Trophoblast cell (in vitro differentiated cells and primary cell): ENCODE measurements at places on chromosomes 6 and 20.

DNA sequence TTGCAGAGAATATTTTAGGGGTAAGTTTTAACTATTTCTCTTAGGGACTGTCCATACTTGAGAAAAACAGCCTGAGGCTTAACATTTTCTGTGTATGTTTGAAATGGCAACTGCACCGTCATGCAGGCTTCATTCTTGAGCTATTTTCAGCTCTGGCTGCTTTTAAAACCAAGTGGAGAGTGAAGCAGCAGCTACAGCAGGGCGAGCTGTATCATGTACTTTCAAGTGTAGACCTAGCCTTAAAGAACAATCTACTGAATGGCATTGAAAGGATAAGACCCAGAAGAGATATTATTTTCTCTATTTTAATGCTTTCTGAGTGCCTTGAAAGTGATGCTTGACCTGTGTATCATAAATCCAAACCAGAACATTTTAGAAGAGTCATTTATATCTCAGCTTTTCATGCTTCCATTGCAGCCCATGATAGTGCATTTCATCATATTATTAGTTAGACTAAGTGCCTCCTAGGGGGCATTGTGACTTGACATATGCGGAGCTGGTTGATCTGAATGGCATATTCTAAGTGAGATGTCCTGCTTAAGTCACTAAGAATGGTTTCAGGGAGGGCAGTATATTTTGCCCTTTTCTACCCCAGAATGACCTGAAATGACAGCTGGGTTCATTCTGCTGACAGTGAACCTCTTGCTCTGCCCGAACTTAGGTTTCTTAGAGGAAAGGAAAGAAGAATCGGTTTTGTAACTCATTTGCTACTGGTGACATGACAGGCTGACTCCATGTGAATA lies 85.3 kb downstream of the NKAIN2 start:
- no peaks in the 10 kb centered on the region for H3K36me3 ChIP-seq
- H3K4me3 ChIP-seq, result no peak overlapping the region
- H3K27me3 ChIP-seq, result no peaks in the 10 kb centered on the region
- no peaks in the 10 kb centered on the region for H3K4me1 ChIP-seq
- H3K27ac ChIP-seq, result no peak overlapping the region
- no peak for DNase-seq

- no peak for DNase-seq
- no peak overlapping the region for H3K4me3 ChIP-seq
- no peaks in the 10 kb centered on the region for H3K27me3 ChIP-seq
- H3K4me1 ChIP-seq, result no peaks in the 10 kb centered on the region
These were observed 57.9 kb upstream of the LRFN2 start for GRCh38 chr6:40645043-40645442.

- H3K4me3 ChIP-seq, result no peak overlapping the region
- no peak for DNase-seq
- H3K4me1 ChIP-seq, result no peaks in the 10 kb centered on the region
- H3K36me3 ChIP-seq, result no peaks in the 10 kb centered on the region
- no peak overlapping the region for H3K27ac ChIP-seq
These were observed 22.4 kb upstream of the E2F3 start for GRCh38 chr6:20379231-20379630.

GRCh38 chr6:28675600-28675999 lies 149.9 kb downstream of the GPX5 start:
- H3K4me3 ChIP-seq, result no peak overlapping the region
- no peaks in the 10 kb centered on the region for H3K36me3 ChIP-seq
- DNase-seq, result no peak
- no peaks in the 10 kb centered on the region for H3K4me1 ChIP-seq
- H3K27me3 ChIP-seq, result no peaks in the 10 kb centered on the region

GRCh38 chr6:96611342-96611991 lies 48.5 kb downstream of the FHL5 start:
- no peaks in the 10 kb centered on the region for H3K27me3 ChIP-seq
- H3K36me3 ChIP-seq, result no peaks in the 10 kb centered on the region
- no peak for DNase-seq
- H3K4me3 ChIP-seq, result no peak overlapping the region
- H3K4me1 ChIP-seq, result no peaks in the 10 kb centered on the region
